ENCODE measurements at places on chromosomes 16 and 17. TPM values are rescaled to one million over a fixed set of nuclear protein-coding genes. Genes with fewer than 3 reads are reported as not detected.
A peak's percentile ranks its signal among the peaks of the same experiment; 100 is the strongest.

DNA sequence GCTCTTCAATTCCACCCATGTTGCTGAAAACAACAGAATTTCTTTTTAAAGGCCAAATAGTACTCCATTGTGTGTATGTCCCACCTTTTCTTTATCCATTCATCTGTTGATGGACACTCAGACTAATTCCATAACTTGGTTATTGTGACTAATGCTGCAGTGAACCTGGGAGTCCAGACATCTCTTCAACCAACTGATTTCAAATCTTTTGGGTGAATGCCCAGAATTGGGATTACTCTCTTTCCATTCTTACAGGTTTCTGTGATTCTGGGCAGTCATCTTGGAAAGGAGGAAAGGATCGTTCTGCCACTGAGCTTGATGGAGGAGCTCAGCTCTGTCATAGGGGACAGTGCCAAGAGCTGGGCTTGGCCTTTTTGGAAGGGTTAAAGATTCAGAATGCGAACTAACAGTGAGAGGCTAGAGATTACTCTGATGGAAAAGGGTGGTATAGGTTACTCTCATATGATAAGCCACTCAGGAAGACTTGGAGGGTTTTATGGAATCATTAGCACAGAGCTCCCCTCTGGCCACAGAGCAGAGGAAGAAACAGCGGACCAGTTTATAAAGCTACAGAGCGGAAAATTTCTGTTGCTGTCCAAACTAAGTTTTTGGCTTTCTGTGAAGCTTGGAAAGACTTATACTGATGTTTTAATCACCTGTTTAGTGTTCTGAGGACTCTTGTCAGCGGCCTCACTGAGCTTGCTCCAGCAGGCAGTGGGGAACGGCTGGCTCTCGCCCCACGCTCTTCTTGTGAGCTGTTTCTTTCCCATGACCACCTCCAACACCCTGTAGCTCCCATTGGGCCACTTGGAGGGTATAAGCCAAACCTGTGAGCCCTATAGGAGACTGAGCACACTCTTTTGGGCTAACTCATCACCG, 48.3 kb downstream of the HIC1 start:
- no peak for DNase-seq

DNA sequence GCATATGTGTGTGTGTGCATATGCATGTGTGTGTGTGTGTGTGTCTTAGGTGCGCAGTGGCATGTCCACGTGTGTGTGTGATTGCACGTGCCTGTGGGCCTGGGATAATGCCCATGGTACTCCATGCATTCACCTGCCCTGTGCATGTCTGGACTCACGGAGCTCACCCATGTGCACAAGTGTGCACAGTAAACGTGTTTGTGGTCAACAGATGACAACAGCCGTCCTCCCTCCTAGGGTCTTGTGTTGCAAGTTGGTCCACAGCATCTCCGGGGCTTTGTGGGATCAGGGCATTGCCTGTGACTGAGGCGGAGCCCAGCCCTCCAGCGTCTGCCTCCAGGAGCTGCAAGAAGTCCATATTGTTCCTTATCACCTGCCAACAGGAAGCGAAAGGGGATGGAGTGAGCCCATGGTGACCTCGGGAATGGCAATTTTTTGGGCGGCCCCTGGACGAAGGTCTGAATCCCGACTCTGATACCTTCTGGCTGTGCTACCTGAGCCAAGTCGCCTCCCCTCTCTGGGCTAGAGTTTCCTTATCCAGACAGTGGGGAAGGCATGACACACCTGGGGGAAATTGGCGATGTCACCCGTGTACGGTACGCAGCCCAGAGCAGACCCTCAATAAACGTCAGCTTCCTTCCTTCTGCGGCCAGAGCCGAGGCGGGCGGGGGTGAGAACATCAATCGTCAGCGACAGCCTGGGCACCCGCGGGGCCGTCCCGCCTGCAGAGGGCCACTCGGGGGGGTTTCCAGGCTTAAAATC, 47.6 kb downstream of the IL21R start:
- DNase-seq, result no peak

DNA sequence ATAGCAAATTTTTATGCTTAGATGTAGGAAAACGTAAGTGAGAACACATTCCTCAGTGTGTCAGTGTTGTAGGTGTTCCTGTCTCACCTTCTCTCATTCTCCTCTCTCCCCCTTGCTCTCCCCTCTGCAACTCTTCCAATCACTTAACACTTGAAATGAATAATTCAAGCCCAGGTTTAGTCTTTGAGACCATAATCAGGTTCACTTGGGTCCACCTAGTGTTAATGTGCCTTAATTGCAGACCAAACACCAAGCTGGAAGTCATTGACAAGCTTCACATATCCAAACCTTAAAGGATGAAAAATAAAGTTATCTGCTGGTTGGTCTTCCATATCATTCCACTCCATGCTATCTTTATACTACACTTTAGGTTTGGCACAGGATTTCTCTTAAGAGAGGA, 37.0 kb downstream of the STXBP4 start:
- peak; percentile 14 for DNase-seq

DNA sequence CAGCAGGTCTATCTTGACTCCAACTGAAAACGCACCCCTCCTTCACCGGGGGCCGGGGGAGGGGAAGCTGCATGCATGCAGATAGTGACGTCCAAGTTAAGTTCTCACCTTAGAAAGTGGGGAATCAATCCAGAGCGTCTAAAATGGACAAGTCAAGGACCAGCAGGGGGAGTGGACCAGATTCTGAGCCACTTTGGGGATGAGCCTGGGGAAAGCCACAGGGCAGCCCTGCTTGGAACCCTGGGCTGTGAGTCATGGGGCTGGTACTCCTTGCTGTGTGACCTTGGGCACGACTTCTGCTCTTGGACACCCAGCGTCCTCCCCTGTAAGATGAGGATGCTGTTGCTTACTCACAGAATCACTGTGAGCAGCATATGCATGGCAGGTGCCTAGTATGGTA, 9.1 kb downstream of the TNFRSF13B start:
- DNase-seq, result no peak

GRCh38 chr17:1762901-1763898, 1.3 kb downstream of the SERPINF1 start:
- DNase-seq, result no peak

DNA sequence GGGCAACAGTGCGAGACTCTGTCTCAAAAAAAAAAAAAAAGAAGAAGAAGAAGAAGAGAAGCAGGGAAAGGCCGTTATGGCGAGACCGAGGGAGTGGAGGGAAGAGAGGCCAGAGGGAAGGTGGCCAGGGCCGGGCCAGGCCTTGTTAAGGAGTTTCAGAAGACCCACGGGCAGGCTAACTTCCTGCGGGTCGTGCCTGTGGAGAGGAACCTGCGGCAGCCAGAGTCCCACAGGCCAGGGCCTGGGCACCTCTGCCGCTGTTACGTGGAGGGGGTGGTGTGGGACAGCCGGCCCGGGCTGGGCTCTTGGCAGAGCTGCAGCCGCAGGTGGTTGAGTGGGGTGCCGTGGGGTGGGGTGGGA, 5.4 kb downstream of the WDR81 start:
- DNase-seq, result no peak

The IRX3 gene
- total RNA-seq, result 9.6 TPM

- DNase-seq, result no peak
These were observed 11.1 kb downstream of the LDHD start for GRCh38 chr16:75105306-75106061.

- DNase-seq, result no peak
These were observed 149.6 kb downstream of the ZFHX3 start for GRCh38 chr16:72898216-72898825.

The CA10 gene
- not detected for total RNA-seq

The TMEM204 gene
- total RNA-seq, result not detected

The CD79B gene
- total RNA-seq, result not detected

GRCh38 chr16:1887711-1888354, 15.9 kb upstream of the MEIOB start:
- no peak for DNase-seq

DNA sequence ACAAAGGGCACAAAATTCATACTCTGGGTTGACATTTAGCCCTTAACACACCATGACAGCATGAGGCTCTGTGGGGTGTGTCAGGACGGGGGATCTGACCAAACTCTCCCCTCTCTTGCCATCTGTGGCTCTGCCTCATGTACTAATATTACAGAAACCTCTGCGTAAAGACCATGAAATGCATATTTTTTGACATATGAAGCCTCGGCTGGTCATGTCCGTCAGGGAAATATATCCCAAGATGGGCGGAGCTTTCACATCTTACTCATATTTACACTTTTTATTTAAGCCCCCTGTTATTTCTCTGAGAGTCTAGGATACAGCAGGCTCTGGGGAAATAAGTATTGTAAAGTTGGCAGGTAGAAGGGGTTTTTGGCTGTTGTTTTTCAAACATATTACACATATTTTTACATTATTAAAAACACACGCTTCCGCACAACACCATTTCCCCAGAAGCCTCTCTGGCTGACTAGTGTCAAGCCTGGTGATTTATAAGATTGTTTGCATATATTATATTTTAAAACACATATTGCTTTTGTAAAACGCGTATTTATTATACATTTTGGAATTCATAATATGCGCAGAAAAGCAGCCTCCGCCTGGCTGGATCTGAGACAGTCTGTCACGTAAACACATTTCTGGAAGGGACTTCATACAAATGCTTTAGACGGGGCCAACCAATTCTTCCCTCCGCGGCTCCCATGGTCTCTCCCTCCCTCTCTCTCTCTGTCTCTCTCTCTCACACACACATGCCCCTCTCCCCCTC, 237.7 kb upstream of the ZFHX3 start:
- no peak for DNase-seq

Measured in NCI-H460 (cell line).